BE2C (cell line): ENCODE measurements at places on chromosomes 13 and 19.
A peak's percentile ranks its signal among the peaks of the same experiment; 100 is the strongest.

- no peak for DNase-seq
These were observed 9.6 kb upstream of the SLC15A1 start for GRCh38 chr13:98761986-98762616.

GRCh38 chr13:71864986-71865873 is 1.8 kb downstream of the DACH1 start:
- DNase-seq = peak; percentile 59

DNA sequence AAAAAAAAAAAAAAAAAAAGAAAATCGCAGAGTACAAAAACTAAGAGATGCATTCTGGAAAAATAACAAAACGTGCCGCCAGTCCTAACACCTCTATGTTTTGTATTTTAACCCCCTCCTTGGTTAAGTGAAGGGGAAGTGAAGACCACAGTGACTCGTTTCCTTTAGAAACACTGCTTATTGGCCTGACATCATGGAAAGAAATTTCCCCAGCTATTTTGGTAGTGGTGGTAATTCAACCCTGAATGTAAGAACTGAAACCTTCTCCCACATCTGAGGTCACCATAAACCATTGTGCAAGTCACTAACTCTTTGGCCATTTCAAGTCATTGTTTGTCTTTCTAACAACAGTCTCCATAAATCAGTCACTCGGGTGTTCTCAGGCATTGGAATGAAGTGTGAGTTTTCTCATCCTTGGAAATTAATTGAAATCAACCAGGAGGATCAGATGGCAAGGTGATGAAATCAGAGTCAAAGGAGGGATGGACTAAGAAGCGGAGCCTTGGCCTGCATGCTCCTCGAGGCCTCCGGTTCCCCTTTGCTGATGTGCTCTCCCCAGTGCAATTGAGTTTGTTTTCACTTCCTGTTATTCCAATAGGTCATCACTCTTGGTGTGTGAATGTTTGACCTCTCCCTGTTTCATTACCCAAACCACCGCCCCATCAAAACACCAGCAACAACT is 443.9 kb downstream of the FGF9 start:
- no peak for DNase-seq

DNA sequence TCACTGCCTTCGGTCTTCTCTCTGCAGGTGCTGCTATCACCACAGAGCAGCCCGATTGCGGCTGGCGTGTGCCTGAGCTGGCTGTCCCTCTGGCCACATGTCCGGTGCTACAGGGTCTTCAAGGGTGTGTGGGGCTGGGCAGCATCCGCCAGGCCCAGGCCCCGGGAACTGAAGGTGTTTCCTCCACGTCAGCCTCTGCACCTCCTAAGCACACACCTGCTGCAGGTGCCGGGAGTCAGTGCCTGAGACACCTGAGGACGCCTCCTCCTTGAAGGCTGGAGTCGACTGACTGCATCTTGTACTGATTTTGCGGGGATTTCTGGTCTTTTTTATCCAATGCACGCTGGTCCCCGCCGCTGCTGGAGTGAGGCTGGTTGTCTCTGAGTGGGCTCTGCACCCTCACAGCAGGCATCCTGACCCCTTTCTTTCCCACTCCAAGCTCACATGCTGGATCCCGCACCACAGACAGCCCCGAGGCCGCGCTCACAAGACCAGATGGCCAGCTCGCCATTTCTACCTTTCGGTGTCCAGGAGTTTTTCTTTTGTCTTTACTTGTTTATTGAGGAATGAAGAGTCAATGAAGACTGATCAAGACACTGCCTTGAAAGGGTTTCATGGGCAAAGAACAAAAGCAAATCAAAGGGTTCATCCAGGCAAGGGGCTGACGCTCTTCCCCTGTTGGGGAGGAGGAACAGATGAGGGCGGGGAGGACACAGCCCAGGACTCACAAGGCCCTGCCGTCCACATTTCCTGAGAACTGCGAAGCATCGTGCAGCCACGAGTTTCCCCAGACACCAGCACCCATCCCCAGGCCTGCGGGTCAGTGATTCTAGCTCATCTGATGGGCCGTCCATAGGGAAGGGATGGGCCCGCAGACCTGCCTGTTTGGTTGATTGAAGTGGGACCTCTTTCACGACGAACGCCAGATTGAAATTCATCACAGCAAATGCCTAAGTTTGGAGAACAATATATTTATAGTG is 203.8 kb upstream of the SOX1 start:
- DNase-seq = no peak

GRCh38 chr19:28010656-28011055 is 1202.3 kb downstream of the UQCRFS1 start:
- no peak for DNase-seq

- no peak for DNase-seq
These were observed 19.5 kb downstream of the SHC2 start for GRCh38 chr19:441213-441836.

DNA sequence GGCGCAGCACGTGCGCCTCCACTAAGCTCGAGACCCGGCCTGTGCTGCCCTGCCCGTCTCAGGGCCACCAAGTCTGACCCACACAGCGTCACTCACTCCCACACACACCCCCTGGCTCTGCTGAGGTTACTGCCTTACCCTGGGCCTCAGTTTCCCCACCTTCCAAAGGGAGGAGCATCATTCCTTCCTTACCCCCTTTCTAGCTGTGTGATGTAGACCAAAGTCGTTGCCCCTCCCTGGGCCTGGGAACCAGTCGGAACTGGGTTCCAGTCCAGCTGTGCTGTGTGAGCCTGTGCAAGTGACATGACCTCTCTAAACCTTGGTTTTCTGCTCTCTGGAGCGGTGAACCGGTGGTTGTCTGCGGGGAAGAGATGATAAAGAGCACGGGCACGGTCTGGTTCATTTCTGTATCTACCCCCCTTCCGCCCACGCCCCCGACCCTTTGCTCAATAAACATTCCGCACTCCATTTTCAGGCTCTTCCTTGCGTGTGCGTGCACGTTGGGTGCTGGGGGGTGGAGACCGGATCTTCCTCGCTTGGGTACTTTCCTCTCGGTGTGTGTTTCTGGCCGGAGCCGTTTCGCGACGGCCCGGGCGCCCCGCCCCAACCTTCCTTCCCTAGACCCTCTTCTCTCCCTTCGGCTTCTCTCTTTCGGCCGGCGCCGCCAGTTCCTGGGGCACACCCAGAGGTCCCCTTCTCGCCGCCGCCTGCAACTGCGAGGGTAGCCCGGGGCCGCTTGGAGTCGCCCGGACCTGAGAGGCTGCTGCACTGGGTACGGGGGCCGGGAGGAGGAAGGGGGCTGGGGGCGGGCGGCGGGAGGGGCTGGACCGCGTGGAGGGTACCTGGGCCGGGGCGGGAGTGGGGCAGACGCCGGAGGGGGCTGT is at the start of gene ZNF581:
ZNF581 (plus strand) TSS at position 647 of the 884 bp plus-strand sequence. CDS start 923 bp downstream, outside the sequence.
- DNase-seq = peak; percentile 80

DNA sequence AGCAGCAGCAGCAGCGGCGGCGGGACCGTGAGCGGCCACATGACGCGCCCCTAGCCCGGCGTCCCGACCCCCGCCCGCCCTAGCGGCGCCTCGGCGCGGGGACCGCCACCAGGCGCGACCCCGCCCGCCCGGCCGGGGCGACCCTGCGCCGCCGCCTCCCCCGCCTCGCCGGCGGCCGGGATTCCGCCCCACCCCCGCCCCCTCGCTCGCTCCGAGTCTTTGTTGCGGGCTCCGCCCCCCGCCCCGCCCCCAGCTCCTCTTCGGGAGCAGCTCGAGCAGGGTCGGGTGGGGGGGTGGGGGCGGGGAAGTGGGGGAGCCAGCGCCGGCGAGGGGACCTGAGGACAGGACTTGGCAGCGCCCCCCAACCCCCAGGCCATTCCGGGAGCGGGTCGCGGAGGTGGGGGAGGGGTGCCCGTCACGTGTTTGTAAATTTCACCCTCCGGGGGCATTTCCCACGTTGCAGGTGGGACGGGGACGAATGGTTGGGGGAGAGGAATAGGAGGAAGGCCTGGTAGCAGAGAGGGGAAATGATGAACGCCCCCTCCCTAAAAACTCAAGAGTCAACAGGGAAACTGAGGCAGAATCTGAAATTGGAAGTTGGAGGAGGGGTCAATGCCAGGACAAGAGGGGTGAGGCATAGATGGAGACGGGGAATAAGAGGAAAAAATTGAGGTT is at the start of gene OLFM2:
OLFM2 (minus strand) TSS at position 190 of the 675 bp plus-strand sequence; CDS start at position 41, 149 bp downstream.
- peak; percentile 57 for DNase-seq

GRCh38 chr19:45752639-45753038 is 16.4 kb downstream of the SIX5 start:
- DNase-seq = no peak
